ENCODE measurements at places on chromosomes 2 and 18.
A peak's percentile ranks its signal among the peaks of the same experiment; 100 is the strongest.

- peak; percentile 28 for DNase-seq
Measured at GRCh38 chr2:129923265-129924091, 56.0 kb upstream of the RAB6C start.

DNA sequence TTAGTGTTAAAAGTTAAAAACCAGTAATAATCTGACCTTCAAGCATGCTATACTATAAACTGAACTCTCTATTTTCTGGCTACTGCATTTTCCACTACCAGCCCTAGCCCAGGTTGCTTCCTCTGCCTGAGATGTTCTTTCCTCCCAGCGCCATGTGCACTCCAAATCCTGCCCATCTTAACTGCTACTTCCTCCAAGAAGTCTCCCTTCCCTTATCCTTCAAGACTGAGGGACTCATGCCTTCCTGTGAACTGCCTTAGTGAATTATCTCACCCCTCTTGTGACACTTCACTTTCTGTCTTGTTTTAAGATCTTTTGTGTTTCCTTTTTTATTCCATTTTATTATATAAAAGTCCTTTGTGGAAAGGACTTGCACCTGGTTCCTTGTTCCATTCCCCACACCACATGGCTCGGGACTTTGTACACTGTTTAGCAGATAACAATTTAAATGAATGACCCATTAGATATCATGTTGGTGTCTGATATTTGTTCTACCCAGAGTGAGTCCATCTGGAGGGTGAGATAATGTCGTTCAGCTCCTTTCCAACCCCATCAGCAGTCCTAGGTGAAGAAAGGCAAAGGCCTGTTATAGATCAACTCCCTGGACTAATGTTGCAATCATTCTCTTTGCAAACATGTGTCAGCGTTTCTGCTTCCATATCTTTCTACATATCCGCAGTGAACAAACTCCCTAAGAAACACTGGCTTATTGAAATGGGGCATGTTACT is 20.9 kb upstream of the AGFG1 start:
- no peak for DNase-seq

- no peak for DNase-seq
Measured at GRCh38 chr2:67515538-67515937, 118.4 kb downstream of the ETAA1 start.

- DNase-seq = no peak
Measured at GRCh38 chr2:180759631-180760030, 220.8 kb upstream of the UBE2E3 start.

GRCh38 chr2:163348857-163349380 is 386.9 kb downstream of the FIGN start:
- DNase-seq = no peak

GRCh38 chr2:212815453-212815852 is 276.9 kb upstream of the ERBB4 start:
- no peak for DNase-seq

DNA sequence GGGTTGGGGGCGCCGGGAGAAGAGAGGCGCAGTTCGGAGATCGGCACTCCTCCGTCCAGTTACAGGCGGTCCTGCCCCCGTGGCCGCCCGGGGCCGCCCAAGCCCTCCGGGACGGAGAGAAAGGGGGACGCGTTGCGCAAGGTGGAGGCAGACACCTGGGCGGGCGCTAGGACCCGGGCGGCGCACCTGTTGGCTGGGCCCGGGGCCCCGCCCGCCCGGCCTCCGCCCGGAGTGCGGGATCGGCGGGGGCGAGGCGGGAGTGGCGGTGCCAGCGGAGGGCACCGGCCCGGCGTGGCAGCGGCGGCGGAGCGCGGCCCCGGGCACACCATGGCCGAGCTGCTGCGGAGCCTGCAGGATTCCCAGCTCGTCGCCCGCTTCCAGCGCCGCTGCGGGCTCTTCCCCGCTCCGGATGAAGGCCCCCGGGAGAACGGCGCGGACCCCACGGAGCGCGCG is at the start of gene SGPP2:
Gene SGPP2, plus strand, starts transcription at position 268 of the 453 bp plus-strand sequence. Its CDS starts 60 bp downstream, at position 328.
- no peak for DNase-seq

- DNase-seq = no peak
Measured at GRCh38 chr2:181673173-181673572, 7.1 kb downstream of the NEUROD1 start.

- no peak for DNase-seq
Measured at GRCh38 chr18:68662754-68663153, 52.2 kb downstream of the TMX3 start.

GRCh38 chr2:214810671-214811070 is 1.2 kb upstream of the BARD1 start:
- peak; percentile 11 for DNase-seq

GRCh38 chr18:69233465-69234054 is 167.1 kb upstream of the DOK6 start:
- no peak for DNase-seq

DNA sequence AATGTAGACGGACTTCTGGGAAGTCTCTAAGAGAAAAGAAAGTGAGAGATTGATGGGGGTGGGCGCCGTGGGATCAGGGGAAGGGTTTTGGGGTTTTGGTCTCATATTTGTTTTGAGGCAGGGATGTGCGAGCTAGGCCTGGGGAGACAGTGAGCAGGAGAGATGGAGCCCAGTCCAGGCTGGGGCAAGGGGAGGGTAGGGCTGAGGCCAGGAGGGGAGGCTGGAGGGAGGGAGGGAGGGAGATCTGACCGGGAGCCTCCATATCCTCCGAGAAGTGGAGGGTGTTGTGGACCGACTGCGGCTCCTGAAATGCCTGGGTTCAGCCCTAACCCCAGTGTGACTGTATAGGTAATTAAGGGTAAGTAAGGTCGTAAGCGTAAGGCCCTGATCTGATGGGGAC is 72.8 kb upstream of the ODC1 start:
- DNase-seq = no peak

DNA sequence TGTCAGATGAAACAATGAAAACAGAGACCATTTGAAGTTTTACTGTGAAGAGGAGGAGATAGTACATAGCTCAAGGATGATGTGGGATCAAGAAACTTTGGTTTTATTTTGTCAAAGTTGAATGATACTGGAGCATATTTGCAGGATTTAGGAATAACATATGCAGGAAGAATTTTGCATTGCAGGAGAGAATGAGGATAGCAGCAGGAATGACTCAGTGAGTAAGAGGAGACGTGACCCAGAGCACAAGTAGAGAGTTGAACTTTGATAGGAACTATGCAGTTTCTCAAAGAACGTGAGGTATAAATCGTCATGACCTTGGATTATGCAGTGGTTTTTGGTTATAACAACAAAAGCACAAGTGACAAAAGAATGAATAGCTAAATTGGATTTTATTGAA is 47.7 kb downstream of the MAPRE2 start:
- no peak for DNase-seq

DNA sequence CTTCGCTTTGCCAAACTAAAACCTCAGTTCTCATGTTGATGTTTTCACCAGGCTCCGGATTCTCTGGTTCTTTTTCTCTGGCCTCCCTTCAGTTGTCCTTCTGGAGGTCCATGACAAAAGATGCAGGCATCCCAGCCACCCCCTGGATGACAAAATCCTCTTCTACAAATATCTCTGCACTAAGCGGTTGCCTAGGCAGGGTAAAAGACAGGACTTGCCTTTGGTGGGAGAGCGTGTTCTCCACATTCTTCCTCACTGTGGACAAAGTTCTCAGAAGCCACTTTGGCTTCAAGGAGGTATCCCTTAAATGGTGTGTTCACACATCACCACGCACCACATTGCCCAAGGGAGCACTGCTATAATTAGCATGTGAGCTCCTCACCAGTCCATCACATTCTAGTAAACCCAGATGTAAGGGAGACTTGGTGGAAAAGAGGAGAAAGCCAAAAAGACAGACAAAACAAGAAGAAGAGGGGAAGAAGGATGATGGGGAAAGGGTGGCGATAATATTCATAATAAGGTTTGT is 23.6 kb upstream of the MRPL33 start:
- DNase-seq = no peak

- DNase-seq = no peak
Measured at GRCh38 chr2:16000642-16001041, 60.3 kb downstream of the MYCN start.

DNA sequence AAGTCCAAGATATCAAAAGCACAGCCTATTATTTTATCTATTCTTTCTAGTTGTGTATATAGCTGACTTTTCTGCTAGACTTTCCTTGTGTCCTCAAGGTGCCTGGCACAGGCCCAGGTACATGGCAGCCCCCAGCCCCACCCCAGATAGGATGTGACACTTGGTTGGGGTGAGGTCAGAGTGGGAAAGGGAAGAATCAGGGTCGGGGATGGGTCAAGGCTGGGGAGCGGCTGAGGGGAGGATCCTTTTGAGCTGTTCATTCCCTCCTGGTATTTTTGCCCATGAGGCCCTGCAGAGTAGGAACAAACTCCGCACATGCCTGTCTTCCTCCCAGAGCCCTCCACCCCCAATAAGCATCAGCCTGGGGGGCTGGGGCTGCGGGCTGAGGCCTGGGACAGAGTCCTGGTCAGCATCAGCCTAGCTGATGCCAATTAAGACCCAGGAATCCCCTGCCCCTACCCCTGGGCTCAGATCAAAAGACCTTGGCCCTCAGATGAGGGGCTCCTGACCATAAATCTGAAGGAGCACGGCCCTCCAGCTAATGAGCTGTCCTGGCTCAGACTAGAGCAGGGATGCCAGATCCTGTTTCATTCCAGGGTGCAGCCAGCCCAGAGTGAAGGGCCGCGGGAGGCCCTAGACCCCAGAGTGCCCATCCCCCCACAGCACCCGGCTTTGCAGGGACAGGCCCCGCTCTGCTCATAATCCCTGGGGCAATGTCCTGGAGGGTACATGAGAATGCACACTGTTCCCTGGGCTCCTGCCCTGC is 85.3 kb downstream of the SDC1 start:
- no peak for DNase-seq

DNA sequence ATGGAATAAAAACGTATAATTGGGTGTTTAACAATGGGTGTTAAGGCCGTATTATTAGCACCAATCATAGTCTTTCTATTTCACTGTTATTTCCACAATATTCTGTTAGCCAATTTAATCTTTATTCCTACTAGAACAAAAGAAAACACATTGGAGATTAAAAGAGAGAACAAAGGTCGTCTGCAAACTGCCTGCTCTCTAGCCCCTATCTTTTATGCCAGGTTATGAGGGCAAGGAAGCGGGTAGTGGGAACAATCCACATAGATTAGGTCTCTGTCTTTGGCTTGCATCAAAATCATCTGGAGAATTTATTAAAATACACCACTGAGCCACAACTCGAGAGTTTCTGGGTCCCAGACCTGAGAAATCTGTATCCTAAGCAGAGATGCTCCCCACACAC is 69.4 kb upstream of the DSC1 start:
- no peak for DNase-seq

- DNase-seq = no peak
Measured at GRCh38 chr2:159317392-159318088, 31.0 kb upstream of the WDSUB1 start.

DNA sequence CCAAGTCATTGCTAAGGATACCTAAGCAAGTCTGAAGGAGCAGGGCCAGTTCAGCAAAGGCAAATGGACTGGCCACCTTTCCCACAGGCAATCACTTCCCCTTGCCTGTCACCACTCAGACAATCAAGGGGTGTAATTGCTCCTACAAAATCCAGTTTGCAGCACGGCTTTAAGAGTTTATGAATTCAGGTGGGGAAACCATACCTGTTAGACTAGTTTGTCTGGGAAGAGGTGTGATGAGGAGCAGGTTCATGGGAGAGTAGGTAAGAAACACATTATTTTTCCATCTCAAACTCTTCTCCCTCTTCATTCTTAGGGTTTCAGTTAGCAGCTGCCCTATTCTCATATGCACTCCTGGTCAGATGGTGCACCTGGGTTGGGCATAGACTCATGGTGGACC is 102.5 kb downstream of the EVA1A start:
- DNase-seq = no peak

- DNase-seq = no peak
Measured at GRCh38 chr2:14126846-14127245, 505.7 kb upstream of the LRATD1 start.

DNA sequence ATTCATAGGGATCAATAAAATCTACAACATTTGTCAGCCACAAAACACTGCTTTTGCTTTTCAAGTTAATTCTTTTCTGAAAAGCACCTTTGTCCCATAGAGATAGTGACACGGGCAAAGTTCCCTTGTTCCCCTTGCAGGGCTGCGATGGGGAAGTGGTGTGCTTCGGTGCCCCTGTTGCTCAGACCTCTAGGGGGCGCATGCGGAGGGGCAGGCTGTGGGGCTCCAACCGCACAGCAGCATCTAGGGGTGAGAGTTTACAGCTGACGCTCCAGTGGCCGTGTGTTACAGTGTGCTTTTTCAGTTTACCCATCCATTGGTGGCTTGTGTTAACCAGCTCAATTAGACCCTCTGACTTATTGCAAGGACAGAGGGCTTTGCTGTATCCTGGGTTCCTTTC is 1432.2 kb upstream of the ACVR2A start:
- no peak for DNase-seq

DNA sequence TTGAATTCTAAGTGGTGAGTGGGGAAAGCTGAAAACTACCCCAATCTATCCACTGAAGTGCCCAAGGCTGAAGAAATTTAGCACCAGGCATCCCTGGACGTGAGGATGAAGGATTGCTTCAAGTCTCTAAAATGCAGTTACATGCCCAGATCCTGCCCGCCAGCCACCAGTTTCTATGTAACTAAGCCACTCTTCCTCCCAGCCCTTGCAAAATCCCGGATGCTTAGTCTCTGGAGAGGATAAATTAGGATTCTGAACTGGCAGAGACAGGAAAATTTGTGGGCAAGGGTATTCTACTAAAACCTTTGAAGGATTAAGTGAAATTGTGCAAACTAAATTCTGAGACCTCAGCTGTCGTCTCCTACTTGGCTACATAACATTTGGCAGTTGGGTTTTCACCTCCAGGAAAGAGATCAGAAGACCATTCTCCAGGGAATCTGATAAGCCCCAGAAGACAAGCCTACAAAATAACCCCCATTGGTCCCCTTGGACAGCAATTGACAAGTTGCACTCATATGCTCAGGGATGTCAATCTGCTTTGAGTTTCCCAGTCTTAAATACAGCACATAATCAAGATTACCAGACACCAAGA is 93.9 kb upstream of the CD226 start:
- no peak for DNase-seq

DNA sequence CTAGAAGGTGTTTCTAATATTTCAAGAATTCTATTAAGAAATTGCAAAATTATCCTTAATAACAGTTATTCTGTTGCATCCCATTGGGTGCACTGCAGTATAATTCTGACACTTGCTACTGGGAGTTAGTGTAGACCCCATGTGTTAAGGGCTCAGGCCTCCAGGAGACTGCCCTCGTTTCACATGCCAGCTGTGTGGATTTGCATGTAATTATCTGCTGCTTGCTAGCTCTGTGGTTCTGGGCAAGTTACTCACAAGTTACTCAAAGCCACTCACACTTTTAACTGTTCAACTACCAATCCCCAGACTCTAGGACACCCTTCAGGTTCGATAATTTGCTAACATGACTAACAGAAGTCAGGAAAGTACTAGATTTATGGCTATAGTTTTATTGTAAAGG is 38.6 kb downstream of the ST6GAL2 start:
- no peak for DNase-seq
